ENCODE measurements at places on chromosomes 1 and 21.

DNA sequence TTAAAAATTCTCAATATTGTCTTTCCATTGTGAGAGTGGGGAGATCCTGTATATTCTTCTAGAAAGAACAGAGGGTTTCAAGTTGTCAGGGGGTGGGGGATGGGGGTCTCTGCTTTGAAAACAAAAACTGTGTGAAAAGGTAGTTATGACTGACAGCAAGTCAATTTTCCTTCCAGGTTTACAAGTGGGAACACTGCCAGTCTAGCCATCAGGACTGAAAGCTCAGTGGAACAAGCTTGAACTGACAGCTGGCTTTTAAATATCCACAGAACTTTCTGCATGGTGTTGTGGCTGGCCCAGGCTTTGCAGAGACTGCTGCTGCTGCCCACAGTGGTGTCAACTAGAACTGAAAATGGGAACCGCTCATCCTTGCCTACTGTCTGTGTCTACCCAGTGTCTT is 162.6 kb downstream of the TNR start:
- DNase-seq: no peak

DNA sequence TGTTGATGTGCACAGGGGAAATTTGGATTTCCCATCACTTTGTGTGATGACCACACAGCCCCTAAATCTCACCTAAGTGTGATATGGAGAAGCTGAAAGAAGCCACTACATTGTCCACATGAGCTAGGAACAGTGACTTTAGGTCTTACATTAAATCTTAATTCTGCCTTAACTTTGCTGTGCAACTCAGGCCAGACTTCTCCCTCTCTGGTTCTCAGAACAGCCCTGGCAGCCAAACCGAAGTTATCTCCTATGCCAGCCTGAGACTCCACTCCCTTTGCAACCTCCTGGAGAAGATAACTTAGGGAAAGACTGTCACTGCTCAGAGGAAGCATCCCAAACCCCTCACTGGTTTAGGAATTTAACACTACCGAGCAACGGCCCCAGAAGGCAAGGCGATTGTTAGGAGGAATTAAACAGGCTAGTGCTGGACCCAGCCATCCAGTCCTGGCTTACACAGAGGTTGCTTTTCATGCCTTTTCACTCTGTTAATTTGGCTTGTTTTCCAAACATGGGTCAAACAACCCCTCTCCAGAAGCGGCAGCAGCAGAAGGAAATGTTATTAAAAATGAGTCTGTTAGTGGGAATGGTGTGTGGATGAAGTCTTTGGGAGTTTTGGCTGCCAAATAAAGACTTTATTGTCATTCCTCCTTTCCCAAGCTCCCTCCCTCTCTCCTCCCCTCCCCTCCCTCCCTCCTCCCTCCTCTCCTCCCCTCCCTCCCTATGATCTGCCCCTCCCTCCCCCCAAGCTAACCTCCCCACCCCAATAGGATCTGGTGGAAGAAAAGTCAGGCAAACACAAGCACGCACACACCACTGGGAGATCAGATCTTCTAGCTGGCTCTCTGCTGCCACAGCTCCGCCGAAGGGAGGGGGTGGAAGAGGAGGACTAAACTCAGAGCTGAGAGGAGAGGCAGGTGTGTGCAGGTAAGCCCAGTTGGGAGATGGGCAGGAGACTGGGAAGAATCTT is at the start of gene PRELP:
PRELP (plus strand) TSS at position 795 of the 970 bp plus-strand sequence. CDS start 7,379 bp downstream, outside the sequence.
- no peak for DNase-seq

- DNase-seq: no peak
Observed at GRCh38 chr1:154265586-154265985, 6.8 kb upstream of the HAX1 start.

GRCh38 chr21:45596704-45597318 is 46.7 kb upstream of the PCBP3 start:
- DNase-seq: peak; percentile 15
